Effector memory CD8-positive, alpha-beta T cell (primary cell): ENCODE measurements at places on chromosomes 6 and 20.

- DNase-seq, result no peak
These were observed 4.4 kb downstream of the PYGB start for GRCh38 chr20:25252230-25252651.

- DNase-seq, result no peak
These were observed 150.3 kb downstream of the NKAIN2 start for GRCh38 chr6:123953920-123954319.

DNA sequence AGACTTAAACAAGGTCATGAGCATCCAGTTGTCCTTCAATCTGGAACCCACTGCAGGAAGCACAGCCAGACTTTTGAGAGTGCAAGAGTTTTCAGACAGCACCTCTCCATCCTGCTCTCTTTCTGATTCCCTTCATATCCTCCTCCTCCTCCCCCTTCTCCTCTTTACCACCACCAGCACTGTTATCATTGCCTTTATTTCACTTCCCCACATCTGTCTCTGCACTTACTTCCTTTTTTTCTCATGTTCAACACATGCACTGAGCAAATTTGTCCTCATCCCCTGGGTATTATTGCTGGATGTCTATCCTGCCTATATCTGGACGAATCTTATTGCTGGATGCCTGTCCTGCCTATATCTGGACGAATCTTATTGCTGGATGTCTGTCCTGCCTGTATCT lies 554.8 kb downstream of the DHX35 start:
- no peak for DNase-seq

DNA sequence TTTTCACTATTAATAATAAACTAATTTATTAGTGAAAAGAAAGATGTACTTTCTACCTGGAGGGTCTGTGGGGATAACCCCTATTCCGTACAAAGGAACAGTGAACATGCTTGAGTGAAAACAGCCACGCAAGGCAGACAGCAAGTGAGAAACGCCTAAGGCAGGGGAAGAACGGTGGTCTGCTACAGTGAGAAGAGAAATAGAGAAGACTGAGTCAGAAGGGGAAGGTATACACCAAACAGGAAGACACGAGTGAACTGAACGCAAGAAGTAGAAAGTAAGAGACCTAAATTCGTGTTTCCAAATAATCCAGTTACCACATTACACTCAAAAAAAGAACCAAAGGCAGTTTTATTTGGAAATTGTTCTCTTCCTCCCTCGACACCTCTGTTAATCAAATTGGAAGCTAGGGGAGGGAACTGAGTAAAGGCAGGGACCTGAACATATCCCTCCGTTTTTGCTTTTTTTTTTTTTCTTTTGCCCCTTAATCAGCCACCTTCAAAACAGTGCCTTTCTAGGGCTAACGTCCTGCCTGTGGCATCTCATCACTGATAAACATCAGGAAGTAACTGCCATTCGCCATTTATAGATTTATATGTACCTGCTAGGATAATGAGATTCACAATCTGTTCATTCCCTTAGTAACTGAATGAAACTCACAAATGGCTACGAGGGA lies 48.9 kb downstream of the ATXN1 start:
- DNase-seq, result peak; percentile 36

GRCh38 chr6:43202451-43202850 lies 20.5 kb downstream of the CUL9 start:
- no peak for DNase-seq

DNA sequence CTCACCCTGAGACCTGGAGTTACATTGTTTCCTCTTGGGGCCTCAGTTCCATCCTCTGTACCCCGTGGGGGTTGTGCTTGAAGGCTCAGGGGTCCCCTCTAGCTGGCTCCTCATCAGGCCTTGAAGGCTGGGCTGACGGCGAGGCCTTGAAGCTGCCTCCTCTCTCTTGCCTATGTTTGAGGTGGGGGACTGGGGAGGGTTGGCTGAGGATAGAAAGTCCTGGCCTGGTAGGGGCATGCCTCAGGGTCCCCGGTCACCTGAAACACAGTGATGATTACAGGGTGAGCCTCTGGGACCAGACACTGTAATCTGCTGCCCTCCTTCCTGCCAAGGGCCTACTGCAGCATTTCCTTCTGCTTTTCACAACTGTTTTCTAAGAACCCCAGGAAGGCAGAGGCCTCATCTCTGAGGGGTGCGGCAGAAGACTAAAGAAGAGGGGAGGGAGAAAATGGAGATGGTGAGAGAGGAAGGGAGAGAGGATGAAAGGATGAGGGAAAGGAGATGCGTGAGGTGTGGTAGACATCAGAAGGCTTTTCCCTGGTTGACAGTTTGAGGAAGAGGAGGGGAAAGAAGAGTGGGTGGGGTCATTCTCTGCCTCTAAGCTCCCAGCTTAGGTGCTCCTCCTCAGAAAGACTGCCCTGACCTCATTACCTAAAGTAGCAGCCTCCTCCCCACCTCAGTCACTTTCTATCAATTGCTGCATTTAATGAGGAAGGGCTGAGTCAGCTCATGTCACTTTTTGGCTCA lies 29.7 kb downstream of the VEGFA start:
- no peak for DNase-seq

- no peak for DNase-seq
These were observed 59.2 kb downstream of the SYNJ2 start for GRCh38 chr6:158040804-158041347.

- DNase-seq, result no peak
These were observed 58.4 kb downstream of the DLGAP4 start for GRCh38 chr20:36364506-36364905.

DNA sequence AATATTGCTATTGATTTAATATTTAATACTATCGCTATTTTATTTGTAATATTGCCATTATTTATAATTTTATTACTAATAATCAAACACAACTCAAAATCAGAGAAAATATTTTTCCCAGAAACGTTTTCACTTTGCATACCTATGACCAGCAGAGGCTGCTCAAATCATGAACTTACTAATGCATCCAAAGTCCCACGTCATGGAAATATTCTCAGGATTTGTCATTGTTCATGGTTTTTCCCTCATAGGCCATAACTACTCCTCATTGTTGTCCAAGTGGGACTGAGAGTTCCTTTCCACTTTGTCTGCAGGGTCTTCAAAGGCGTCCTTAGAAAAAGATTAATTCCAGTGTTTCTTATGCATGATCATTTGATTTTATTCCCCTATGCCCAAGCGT lies 344.8 kb downstream of the THBS2 start:
- DNase-seq, result no peak

DNA sequence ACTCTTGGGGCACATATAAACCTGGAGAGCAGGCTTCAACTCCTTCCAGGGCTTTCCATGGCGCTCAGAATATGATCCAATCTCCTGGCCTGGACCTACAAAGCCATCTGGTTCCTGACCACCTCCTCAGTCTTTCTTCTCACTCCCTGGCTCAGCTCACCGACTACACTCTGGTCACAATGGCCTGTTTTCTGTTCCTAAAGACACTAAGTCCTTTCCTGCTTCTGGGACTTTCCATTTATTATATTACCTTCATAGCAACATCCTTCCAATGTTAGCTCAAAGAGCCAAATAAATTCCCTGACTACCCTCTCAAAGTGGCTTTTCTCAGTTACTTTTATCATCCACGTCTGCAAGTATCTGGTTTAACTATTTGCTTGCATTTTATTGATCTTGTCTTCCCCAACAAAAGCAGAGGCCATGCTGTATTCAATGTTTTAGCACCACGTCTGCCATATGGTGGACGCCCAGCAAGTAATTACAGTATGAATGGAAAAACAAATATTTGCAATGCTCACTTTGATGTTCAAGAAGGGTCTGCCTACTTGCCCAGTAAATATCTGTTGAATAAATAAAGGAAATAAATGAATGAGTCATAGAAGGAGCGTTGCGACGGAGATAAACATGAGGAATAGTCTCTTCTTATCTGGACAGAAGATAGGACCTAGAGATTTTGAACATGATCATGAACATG lies 328.4 kb downstream of the ESR1 start:
- no peak for DNase-seq

DNA sequence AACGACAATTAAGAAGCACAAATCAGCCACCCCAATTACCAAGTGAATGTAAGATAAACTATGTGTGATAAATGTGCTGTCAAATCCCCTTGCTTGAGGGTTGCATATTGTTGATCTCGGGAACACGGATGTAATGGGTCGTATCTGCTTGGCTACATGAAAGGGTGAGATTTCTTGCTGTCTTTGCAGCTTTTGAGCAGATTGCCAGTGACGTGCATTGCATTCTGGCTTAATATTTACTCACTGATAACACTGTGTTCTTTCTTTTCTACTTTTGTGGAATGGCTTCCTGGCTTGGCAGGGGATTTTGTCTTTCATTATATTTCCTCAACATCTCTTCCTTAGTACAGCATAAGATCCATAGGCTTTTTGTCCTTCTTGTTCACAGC lies 10.5 kb upstream of the FAM210B start:
- no peak for DNase-seq

GRCh38 chr20:16236589-16237241 lies 336.5 kb downstream of the KIF16B start:
- no peak for DNase-seq

DNA sequence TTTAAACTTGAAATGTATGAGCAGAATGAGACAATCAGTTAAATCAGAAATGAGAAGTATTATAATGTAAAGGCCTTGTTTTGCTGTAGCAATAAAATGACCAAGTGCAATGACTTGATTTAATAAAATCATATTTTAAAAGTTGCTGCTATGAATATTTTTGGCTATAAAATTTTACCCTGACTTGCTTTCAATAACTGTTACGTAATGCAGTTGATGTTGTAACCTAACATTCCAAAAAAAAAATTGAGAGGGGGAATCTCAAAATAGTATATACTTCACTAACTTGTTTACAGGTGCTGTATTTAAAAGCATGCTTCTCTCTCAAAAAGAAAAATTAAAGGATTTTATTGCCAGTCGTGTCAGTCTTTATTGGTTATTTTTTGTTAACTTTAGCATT lies 71.6 kb upstream of the ADGRF4 start:
- DNase-seq, result no peak

DNA sequence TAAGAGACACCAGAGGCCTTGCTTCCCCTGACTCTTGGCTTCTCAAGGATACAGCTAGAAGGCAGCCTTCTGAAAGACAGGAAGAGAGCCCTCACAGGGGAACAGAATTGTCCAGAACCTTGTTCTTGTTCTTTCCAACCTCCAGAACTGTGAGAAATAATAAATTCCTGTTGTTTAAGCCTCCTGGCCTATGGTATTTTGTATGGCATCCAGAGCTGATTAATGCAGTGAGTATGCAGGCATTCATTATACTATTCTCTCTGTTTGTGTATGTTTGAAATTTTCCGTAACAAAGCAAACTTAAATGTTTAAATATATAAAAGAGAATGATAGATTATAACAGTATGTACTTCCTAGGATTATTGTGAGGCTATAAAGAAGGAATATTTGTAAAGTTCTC lies 903.4 kb upstream of the FLRT3 start:
- DNase-seq, result no peak

DNA sequence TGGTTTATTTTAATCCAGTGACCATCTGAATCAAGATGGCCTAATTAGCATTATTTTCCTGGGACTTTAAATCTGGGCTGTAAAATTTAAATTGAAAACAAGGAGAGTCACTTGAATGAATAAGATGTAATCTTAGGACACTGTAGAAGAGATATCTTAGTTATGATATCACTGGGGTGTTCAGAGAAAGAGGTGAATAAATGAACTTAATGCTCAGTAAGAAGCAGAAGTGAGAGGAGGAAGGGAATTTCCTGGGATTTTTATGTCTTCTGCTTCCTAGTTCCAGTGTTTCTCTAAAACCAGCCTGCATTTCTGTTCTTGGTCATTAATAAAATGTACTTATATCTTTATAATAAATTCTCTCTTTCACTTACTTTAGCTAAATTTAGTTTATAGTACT lies 136.8 kb upstream of the PTPRK start:
- no peak for DNase-seq

GRCh38 chr6:10413850-10414738 lies 780 bp downstream of the TFAP2A start:
- no peak for DNase-seq

DNA sequence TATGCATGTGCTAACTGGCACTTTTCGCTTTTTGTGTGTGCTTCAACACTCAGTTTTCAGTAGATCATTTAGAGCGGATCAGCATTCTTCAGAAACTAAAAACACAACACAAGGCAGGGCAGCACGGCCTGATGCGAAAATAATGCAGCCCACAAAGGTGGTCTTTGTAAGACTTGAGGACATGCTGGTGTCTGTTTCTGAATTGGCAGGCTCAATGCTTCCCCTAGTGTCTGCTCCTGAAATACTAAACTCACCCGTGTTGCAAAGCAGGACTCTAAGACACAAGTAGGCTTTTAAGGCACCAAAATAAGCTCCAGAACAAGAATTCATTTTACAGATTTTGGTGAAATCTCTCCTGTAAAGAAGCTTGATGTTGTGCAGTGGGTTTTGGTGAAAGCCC lies 676.5 kb downstream of the TENT5A start:
- no peak for DNase-seq

DNA sequence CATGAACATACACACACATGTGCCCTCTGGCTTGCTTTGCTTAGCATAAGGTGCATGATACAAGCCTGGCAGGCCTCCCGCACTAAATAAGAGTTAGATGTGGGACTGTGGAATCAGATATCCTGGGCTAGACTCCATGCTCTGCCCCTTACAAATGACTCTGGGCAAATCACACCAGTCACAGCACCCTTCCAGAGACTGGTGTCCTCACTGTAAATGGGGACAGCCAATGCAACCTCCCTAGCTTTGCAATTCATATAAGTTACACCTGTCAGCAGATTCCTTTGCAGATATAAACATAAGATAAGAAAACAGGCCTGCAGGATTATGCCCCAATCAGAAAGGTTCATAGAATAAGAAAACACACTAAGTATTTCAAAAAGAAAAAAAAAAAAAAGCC lies 174.1 kb downstream of the PTPRT start:
- DNase-seq, result no peak

DNA sequence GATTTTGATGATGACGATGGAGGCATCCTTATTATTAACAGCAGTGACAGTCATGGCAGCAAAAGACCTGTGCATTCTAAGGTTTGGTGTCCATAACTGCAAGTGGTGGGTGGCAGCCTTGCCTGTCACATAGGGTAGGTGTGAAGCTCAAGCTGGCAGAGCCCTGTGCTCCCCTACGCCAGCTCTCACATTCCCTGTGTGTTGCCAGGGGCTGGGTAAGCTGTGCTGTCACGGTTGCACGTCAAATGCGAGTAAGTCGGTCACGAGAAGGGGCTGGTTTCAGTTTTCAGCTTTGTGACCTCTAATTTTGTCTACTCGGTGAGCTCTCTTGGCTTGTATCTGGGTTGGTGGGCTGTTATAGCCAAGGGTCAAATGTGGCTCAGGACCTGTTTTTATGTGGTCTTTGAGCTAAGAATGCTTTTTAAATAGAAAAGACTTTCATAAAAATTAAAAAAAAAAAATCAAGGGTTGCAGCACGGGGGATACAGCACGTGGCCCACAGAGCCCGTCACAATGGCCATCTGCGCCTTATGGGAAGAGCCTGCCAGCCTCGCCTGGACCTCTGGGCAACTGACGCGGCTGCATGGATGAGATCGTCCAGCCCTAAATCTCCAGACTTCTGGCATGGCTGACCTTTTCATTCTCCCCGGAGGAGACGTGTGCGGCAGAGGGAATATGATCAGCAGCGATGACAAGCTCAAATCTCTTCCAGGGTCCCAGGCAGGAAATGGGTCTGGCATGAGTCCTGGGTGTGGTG lies 148.5 kb downstream of the PHACTR3 start:
- DNase-seq, result no peak

GRCh38 chr6:46175446-46175845 lies 4.7 kb upstream of the ENPP5 start:
- DNase-seq, result peak; percentile 25

- no peak for DNase-seq
These were observed 113.3 kb upstream of the SSTR4 start for GRCh38 chr20:22921595-22922421.

GRCh38 chr20:51529758-51530157 lies 12.8 kb downstream of the NFATC2 start:
- DNase-seq, result peak; percentile 63

- DNase-seq, result no peak
These were observed 38.4 kb upstream of the SPTLC3 start for GRCh38 chr20:12970372-12970821.
